Head of caudate nucleus (tissue), 42 donors: ENCODE measurements at places on chromosomes 12 and 14.

- DNase-seq: no peak
These were observed 20.9 kb downstream of the ZC2HC1C start for GRCh38 chr14:75090353-75090752.

DNA sequence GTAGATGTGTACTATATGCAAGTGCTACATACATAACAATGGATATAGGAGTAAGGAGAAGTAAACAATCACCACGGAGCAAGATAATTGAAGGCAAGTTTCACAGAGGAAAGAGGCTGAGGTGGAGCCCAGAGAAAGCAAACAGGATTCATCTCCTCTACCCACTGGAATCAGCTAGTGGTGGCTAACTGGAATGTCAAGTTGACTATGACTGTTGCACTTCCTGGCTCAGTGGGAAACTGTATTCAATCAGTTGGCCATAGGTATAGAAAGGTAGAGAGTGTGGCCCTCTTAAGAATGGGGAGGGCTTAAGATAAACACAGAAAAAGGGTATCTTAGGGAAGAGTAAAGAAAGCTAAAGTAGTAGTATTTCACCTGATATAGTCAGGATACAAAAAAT lies 62.4 kb downstream of the MAP4K5 start:
- DNase-seq: no peak

GRCh38 chr12:81465876-81466275 lies 293.3 kb downstream of the PPFIA2 start:
- no peak for DNase-seq

GRCh38 chr12:132690112-132690511 lies 2.7 kb downstream of the PXMP2 start:
- no peak for DNase-seq

DNA sequence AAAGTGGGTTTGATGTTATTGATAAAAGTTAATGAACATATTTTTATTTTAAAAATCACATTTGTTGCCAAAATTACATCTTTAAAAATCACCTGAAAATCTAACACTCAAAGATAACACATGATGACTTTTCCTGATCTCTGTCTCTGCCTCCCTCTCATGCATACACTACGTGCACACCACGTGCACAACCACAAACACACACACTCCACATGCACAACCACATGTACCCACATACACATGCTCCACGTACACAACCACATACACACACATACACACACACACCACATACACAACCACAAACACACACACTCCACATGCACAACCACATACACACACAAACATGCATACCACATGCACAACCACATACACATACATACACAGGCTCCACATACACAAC lies 61.8 kb upstream of the TMEM132C start:
- no peak for DNase-seq

DNA sequence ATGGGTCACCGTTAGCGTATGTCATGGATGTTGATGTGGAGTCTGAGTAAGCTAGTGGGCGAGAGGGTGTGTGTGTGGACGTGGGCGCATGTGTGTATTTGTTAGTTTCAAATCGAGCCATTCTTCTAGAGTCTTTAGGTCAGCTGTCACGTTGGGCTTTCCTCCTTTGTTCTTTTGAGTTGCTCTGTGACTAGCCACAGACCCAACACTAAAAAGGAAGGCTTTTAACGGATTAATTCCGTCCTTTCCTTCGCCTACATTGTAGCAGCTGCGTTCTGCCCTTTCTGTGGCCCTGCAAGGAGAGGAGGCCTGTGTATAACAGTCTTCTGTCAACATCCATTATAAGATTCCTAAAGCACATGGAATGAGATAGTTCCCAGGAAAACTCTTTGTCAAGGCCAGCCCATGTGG lies 117.2 kb upstream of the DNM1L start:
- DNase-seq: no peak

GRCh38 chr12:52918351-52918750 lies 13.5 kb upstream of the KRT8 start:
- no peak for DNase-seq

DNA sequence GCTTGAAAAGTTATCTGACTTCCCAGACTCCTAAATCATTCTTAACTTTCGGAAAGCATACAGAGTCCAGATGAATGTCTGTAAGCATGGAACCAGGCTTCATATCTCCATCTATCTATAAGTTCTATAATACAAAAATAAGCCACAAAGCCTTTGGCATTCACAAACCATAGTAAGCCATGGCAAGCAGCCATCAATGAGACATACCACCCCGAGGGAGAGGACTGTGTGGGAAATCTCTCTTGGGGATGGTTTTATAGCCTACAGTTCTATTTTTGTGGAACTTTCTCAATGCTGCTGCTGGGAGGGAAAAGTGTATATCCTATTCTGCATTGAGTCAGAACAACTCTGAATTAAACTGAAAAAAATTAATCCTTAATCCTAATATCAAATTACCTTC lies 20.4 kb downstream of the EGLN3 start:
- DNase-seq: no peak

DNA sequence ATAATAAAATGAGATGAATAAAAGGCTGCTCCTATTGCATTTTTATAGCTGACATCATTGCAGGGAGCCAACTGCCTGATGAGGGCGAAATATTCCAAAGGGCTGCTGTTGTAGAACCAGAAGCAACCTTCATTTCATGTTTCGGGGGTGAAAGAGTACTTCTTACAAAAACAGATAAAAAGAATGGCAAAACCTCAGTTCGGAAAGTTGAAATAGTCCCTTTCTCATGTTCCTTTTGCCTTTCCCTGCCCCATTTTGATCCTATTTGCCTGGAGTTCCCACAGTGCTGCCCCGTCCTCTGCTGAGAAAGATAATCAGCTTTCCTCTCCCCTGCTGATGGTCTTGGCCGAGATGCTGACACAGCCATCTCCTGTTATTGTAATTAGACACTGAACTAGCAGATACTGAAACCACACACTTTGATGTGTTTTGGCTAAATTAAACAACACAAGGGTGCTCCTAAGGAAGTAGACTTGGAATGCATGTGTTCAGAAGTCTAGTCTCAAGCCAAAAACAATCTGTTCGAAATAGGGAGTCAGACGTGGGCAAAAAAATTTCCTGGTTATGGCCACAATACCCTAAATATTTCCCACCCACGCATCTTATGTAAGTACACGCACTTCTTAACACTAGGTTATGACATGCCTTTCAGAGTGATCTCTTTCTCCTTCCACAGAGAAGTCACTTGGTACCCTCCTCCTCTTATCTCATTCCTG lies 117.2 kb downstream of the PPM1H start:
- DNase-seq: peak; percentile 32

DNA sequence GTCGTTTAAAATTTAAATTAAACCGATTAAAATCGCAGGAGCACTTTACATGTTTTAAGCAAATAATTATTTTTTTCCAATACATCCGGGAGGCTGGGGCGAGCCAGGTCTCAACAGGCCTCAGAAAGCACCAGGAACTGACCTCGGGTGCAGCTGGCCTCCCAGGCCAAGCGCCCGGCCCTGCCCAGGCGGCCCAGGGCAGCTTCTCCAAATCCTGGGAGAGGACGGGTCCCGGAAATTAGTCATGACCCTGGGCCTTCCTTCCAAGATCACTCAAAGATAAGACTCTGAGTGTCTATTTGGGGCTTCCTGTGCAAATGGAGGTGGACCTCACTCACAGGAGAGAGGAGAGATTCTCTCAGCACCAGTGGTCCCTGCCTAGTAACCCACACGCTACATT lies 177.1 kb downstream of the BCL11B start:
- no peak for DNase-seq

DNA sequence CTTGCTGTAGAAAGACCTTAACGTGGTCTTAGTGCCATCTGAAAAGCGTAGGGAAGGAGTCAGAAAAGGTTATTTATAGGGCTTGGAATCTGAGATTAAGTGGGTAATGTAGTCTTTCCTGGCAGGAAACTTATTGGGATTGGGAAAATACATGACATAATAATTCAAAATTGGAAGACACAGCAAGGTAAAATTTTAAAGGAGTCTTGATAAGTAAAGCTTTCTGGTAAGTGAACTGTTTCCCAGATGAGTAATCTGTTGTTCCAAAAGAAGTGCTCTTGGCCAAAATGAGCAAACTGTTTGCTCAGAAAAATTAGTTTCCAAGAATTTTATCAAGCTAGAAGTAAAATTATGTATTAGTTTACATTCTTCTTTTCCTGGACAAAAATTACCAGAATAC lies 149.3 kb upstream of the TMTC2 start:
- no peak for DNase-seq

- DNase-seq: no peak
These were observed 270.5 kb downstream of the C12orf75 start for GRCh38 chr12:105600911-105601545.

DNA sequence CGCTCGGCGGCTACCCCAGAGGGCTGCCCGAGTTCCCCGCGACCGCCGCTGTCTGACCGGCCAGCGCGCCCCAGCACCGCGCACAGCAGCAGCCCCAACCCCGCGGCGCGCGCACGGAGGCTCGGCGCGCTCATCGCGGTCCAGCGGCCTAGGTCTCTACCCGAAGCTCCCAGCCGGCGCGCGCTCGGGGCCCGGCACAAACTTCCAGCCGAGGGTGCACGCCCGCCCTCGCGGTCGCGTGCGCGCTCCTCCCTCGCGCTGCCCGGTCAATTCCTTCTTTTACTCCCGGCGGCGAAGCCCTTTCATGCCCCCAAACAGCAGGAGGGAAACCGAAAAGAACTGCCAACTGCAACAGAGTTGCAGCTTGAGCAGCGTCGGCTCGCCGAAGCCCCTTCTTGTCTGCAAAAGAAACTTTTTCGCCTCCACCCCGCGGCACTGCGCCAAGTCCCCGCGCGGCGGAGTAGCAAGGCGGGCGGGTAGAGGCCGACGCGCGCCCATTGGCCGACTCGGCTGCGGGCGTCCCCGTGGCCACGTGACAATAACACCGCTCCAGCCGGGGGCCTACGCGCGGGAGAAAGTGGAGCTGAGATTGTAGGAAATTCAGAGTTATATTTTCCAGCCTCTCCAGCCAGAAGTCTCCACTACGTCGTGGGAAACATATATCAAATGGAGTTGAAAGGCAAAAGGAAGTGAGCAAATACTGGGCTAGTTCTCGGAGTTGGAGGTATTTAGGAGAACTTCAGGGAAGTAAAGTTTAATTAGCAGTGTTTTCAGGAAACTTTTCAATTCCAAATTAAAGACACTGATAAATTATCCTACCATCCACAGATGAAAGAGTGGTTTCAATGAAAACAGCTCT lies at the start of gene LRIG3:
TSS of gene LRIG3 (minus strand) at position 403 of the 859 bp plus-strand sequence. CDS start at position 134, 269 bp downstream.
- peak; percentile 86 for DNase-seq

- DNase-seq: no peak
These were observed 28.1 kb downstream of the TMEM121 start for GRCh38 chr14:105554523-105554922.

DNA sequence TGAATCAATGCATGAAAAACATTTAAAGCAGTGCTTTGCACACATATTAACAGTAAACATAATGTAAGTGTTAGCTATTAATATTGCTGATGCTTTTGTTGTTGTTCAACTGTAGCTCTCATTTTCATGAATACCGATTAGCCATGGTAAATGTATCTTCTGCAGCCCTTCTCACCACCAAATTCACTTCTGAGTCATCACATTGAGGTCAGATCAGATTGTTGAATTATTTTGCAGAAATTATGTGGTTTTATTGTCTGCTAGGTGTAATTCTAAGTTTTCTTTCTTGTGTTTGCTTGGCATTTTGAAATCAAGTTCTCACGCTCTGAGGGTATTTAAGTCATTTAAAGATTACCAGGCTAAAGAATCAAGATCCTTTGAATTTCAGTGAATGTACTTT lies 74.6 kb downstream of the AKAP6 start:
- no peak for DNase-seq

DNA sequence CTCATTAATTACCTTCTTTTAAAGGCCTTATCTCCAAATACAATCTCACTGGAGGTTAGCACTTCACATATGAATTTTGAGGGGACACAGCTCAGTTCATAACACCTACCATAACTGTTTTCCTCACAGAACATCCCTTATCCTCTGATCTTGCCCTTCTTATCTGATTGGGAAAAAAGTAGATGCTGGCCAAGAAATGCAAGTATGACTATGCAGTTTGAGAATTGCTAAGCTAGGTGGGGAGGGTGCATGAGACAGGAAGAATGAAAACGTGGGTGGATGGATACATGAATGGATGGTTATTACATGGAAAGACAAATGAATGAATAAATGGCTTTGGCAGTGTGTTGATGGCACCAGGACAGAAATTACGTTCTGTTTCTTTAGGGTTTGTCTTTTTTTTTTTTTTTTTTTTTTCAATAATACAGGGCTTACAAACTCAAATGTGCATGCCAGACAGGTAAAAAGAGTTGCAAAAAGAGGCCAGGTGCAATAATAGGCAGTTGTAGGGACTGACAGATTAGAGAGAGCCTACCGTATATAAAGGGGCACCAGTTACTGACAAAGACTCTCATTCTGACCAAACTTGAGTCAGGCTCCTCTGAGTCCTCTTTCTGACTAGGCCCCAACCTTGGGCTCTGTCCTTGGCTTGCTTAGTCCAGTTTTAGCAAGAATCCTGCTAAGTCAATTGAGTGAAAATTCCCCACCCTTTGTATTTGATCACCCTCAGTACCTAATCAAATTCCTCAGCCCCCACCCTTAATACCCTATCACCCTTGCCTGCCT lies 304.9 kb downstream of the ZFP36L1 start:
- no peak for DNase-seq

DNA sequence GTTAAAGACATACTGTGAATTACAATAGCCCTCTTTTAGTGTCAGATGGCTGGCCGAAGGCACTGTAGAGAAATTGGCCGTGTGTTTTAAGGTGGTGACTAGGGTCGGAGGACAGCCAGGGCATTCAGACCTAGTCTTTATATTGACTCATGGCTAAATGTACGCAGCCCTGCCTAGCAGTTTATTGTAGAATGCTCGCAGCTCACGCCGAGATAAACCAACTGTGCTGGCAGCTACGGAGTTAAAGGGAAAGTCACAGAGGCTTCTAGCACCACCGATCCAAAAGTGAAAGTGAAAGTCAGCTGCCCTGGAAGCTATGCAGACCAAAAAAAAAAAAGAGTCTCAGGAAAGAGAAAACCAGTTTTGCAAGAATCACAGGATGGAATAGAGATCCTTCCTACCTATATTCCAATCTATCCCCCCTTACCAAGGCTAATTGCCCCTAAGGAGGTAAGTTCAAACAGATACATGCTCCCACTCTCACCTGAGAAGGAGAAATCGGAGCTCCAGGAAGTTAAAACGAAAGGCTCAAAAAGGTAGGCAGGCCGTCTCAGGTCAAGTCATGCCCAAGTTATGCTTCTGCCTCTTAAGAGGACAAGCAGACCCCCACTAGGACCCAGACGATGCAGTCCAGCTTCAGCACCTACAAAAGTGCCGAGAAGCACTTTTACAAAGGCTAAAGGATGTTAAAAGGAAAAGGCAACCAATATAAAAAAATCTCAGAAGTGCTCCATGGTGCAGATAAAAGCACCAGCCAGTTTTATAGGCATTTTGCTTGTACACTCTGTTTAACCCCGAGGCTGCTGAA lies 24.8 kb downstream of the KLRK1 start:
- DNase-seq: peak; percentile 57
